ENCODE measurements at places on chromosomes 6 and 20.

DNA sequence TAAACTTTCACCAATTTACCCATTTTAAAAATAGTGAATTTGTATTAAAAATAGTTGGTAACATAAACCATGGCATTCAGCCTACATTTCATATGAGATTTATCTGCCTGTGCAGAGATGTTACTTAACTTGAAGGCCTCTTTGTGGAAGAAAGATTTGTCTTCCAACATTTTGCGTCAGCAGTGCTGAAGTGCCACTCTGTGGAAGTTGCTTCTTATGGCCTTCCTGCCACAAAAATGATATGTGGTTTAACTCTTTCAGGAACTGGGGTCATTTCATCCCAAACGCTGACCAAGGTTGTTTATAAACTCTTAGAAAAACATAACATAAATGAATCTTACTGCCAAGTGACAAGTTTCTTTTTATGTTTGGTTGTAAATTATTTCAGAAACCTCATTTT, 246.8 kb downstream of the ARID1B start:
- no peak for DNase-seq

DNA sequence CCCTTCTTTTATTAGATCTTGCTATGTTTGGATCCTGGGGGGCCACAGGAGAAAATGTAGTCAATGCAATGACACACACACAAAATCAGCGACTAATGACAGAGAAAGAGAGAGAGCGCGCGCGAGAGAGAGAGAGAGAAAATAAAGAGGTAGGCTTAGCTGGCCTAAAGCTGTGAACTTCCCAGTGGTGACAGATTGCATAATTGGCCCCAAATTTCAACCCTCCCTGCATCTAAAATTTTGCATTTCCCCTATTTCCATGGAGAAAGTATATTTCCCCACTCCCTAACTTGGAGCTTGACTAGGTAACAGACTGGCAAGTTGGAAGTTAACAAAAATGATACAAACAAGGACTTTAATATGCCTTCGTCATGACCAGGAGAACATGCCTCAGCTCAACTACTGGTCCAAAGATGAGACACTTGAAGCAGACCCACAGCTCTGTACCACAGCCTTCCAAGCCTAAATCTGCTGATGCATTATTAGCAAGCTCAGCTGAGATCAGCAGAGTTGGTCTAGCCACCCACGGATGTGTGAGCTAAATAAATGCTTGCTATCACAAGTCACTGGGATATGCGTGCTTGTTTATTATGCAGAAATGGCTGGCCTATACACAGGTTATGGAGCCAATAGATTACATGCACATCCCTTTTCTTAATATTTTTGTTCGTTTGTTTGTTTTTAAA, 118.1 kb upstream of the PRDM1 start:
- no peak for DNase-seq

GRCh38 chr6:31529329-31530150, 778 bp downstream of the MCCD1 start:
- no peak for DNase-seq

- no peak for DNase-seq
Measured at GRCh38 chr20:64099086-64099786, 8.1 kb downstream of the NPBWR2 start.

DNA sequence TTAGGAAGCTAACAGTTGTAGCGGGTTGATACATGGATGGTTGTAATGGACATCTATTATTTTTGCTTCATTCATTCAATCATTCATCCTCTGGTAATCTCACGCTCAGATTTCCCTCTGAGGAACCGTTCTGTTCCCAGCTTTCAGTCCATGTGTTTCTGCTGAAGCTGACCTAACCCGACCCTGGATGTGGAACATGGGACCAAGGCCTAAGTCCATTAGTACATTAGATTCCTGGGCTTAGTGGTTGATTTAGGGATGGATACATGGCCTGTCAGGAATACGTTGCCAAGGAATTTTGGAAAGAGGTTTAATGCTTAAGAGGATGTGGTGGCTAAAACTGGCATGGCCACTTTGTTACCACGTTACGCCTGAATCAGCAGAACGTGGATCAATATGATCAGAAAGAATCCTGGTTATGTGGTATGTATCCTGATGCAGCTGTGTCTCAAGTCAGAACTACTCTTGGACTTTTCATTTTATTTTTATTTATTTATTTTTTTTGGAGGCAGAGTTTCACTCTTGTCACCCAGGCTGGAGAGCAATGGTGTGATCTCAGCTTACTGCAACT, 4.1 kb upstream of the DHX35 start:
- no peak for DNase-seq

GRCh38 chr6:43491750-43492661, 14.6 kb downstream of the TJAP1 start:
- no peak for DNase-seq

- DNase-seq: no peak
Measured at GRCh38 chr20:15196547-15197255, 859.3 kb upstream of the FLRT3 start.

GRCh38 chr6:1494671-1495070, 105.3 kb downstream of the FOXF2 start:
- no peak for DNase-seq

DNA sequence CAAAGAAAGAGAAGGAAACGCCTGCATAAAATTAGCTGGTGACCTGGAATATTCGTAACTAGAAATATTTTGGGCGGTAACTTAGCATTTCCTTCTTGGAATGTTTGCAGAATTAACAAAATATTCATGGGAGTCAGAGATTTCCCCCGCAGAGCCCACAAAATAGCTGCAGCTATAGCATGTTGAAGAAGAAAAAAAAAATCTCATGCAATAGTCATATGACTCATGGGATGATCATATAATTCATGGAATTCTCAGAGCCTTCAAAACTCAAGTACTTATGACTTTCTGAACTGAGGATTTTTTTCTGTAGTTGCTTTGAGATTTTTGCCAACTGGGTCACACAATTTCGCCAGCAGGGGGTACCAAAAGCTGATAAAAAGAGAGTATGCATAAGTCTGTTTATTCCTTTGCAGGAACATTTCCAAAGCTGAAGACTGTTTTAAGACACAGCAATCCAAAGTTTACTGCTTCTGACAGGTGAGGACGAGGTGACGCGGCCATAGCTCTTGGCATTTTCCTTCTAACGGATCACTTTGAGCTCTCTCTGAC, 586.0 kb upstream of the CHD6 start:
- no peak for DNase-seq

- no peak for DNase-seq
Measured at GRCh38 chr6:34593701-34594100, 37.6 kb upstream of the SPDEF start.

- DNase-seq: no peak
Measured at GRCh38 chr6:150720774-150721233, 121.1 kb downstream of the PLEKHG1 start.

GRCh38 chr6:28980137-28980851, 24.8 kb downstream of the ZNF311 start:
- no peak for DNase-seq

DNA sequence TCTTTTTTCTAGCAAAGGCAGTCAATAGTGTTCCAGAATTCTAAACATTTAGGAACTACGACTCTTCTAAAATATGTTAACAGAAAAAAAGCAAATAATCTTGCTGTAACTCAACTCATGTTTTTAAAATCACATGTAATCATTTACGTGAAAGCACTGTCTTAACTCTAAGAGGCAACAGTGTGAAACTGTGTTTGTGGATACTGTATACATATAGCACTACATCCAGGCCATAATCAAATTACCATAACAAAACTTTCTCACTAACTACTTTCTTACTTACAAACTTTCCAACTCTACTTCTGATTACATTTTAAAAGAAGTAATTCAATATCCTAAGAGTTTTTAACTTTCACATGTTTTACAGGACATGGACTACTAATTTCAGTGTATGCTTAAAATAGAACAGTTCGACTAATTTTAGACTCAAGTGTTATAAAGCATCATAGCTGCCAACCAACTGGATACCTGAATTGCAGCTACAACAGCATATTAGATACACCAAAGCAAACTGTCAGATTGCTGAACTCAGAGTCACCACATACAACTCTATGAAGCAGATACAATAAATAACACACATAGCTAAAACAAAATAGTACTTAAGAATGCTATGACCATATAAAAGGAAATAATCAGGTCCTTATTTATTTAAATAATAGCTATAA, 121.6 kb upstream of the BEND6 start:
- no peak for DNase-seq

DNA sequence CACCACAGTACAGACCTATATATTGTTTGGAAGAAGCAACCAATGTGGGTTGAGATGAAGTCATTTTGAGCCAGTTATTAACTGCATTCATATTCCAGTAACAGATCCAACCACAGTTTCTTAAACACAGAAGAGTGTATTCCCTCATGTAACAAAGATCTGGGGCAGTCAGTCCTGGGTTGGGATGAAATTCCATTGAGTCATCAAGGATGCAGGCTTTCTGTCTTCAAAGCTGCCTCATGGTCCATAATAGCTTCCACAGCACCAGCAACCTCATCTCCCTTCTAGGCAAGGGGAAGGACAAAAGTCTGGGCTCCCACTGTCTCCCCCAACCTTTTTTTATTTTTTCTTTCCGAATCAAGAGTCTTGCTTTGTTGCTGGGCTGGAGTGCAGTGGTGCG, 2.9 kb upstream of the SOD2 start:
- no peak for DNase-seq

- no peak for DNase-seq
Measured at GRCh38 chr6:110561696-110562095, 85.3 kb upstream of the SLC22A16 start.

DNA sequence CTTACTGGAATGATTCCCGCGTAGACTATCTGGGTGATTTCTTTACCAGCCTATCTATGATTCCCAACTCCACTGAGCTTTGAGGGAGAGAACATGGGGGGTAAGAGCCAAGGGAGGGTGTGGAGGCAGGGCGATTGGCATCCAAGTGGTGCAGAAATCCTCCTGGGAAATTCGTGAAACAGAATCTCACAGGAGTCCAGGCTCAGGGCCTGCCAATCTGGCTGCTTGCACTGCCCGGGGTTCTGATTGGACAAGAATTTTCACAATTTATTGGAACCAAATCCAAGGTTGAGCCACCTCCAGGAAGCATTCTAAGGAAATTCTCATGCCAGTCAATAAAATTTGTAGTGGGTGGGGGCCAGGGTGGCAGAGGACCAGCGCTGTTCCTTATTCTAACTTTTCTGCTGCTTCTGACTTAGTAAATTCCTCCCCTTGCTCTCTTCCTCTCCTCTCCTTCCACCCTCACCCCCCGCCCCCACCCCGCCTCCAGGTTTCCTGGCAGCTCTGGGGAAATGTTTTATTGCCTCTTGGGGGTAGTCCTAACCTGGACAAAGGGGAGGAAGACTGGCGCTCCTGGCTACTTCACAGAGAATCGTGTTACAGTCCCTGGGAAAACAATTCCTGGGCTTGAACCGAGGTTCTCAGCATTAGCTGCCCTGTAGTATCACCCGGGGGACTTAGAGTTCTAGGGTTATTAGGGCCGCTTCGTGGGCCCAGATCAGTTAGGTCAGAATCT, 3.1 kb downstream of the BMP6 start:
- DNase-seq: no peak

- DNase-seq: no peak
Measured at GRCh38 chr6:49576618-49577017, 26.1 kb downstream of the C6orf141 start.

GRCh38 chr6:35146453-35146852, 5.3 kb upstream of the TCP11 start:
- no peak for DNase-seq

GRCh38 chr20:4613718-4614620, 107.7 kb upstream of the PRND start:
- no peak for DNase-seq

DNA sequence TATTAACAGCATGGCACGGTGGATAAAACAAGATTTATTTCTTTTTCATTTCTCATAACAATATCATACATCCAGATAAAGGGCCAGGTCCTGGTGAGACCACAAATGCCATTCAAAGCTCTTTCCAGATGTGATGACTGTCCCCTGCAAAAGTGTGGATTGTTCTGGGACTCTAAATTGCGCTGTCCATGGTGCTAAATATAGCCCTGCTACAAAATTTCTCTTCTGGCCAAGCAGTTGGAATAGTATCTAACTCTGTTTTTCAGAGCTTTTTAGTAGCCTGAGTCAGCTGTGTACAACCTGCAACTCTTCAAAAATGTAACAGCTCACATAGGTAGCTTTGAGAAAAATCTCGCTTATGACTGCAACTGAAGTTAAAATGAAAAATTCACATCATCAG, 115.8 kb downstream of the MANEA start:
- DNase-seq: no peak

DNA sequence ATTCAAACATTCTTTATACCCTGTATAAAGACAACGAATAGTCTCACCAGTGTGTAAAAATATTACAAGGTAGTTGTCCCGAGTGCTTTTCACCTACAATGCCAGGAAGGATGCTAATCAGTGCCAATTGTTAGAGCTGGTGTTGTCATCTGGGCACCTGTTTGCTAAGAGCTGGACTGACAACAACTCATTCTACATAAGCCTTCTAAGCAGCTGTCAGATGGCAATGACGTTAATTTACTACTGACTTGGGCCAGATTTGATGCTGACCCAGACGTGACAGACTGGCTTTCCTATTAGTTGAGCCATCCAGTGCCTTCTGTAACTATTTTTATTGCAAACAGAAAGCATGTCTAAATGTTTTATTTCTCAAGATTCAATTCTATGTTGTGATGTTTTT, 355.2 kb downstream of the ADGRB3 start:
- no peak for DNase-seq

DNA sequence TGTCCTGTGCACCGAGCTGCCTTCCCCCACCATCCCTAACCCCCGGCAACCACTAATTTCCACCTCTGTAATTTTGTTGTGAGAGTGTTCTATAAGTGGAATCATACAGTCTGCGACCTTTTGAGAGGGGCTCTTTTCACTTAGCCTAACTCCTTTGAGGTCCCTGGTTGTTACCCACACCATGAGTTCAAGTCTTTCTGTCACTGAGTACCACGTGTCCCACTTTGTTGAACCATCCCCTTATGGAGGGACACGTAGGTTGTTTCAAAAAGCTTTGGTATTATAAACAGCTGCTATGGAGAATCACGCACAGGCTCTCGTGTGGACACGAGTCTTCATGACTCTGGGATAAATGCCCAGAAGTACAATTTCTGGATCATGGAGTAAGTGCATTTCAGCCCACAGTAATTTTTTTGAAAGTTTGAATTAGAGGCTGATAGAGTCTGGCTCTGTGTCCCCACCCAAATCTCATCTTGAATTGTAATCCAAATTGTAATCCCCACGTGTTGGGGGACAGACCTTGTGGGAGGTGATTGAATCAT, 9.5 kb downstream of the FAM209B start:
- no peak for DNase-seq

DNA sequence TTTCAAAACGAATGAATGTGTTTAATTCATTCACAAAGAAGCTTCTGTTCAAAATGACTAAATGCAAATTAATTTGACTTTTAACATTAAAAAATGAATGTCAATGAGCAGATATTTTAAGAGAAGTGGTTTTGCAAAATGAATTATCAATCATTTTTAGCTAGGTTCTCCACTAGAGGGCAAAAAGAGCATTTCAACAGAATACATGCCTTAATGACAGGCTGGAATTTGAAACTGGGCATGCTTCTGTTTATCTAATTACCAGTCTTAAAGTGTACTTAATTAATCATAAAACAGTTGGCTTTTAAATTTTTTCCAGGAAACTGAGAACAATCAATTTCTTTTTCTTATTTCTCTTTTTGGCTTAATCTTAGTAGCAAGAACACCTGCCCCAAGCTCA, 63.8 kb upstream of the TINAG start:
- DNase-seq: no peak

All from left renal pelvis (tissue), 4 donors.